Dermis microvascular lymphatic vessel endothelial cell (primary cell): ENCODE measurements at places on chromosomes 5 and 9. TPM values are rescaled to one million over a fixed set of nuclear protein-coding genes. Genes with fewer than 3 reads are reported as not detected.
A peak's percentile ranks its signal among the peaks of the same experiment; 100 is the strongest.

The GABBR2 gene
- total RNA-seq: 1.8 and 10.2 TPM in 2 replicates

The FGFR4 gene
- total RNA-seq: 2.4 and 4.2 TPM in 2 replicates

The DNAJC21 gene
- total RNA-seq: 15.5 and 16.6 TPM in 2 replicates

The C7 gene
- under 0.01 and 0.51 TPM in 2 replicates for total RNA-seq

The PFN3 gene
- not detected in 2 replicates for total RNA-seq

The PLEKHG4B gene
- 0.13 TPM in 1 of 2 replicates, not detected in the other for total RNA-seq

DNA sequence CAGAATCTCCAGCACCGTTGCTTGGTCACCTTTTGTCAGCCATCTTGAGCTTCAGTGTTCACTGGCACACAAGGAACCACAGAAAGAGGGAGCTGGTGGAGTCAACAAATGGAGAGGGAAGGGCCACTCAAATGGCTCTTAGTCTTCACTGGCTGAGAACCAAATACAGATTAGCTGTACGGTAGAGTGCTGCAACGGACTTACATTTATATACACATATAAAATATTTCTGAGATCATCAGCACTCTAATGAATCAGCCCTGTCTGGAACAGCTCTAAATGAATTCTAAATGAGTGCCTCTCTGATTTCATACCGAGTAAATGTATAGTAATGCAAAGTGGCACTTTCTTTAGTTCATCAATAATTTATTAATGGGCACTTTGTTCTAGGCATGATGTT lies 24.8 kb downstream of the KCTD16 start:
- DNase-seq: no peak

DNA sequence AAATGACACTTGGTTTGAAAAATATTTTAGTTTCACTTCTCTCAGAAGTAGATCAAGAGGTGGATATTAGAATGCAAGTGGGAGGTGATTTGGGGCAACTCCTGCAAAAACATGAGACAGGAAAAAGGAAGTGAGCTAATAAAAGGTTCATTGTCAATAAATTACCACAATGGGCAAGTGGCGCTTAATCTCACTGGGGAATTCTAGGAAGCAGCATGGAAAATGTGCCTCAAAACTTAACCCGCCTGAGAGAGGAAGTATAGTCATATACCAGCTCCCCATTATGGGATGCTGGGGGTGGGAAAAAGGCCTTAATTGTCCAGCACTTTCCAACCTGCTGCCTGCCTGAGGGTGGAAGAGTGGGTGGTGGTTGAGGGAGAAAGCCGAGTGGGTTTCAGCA lies 204.1 kb downstream of the ELAVL2 start:
- peak; percentile 80 for DNase-seq

DNA sequence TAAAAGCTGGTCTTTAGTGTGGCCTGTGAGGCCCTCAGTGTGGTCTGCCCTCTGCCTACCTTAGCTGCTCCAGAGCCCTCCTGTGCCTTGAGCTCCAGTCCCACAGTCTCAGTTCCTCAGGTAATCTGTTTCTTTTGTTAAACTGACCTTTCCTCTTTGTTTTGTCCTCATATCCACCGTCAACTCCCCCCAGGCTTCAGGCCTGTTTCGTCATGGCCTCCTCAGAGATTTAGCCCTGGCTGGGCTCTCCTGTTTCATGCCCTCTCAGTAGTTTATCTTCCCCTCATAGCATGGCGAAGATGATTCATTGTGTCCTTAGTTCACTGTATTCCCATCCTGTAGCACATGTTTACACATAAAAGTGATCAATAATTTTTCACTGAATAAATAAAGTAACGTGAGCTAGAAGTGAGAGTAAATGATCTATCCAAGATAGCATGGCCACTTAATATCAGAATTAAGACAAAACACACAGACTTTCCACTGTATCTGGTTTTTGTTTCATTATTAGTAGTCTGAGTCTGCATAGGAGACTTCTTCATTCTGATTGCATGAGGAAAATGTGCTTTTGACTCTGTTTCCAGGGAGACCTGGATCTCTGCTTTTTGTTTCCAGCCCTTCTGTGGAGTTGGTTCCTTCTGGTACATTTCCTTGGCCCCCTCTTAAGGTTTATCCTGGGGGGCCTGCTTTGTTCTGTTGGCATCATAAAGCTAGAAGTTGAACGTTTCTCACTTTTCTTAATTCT lies 70.5 kb downstream of the SNX24 start:
- DNase-seq: no peak

GRCh38 chr5:110751902-110752762 lies 13.3 kb downstream of the SLC25A46 start:
- DNase-seq: no peak

GRCh38 chr5:62289813-62290212 lies 16.2 kb upstream of the KIF2A start:
- no peak for DNase-seq
